GF-D8 (cell line): ENCODE measurements at places on chromosomes 3 and 15.

DNA sequence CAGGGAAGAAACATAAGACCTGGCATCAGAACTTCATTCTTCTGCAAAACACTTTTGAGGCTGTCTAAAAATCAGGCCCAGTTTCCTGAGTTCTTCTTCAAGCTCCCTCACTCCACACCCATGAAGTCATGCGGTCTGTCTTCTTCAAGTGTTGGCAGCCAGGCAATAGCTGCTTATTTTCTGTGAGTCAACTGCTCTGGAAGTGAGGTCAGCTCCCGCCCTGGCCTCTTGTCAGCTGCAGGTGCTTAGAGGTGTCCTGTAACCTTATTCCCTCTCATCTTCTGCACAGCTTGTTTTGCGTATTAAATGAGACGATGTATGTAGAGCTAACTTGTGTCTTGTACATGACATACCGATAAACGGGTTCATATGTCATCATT is 226.1 kb downstream of the ADAMTS17 start:
- no peak for DNase-seq

- DNase-seq = no peak
Measured at GRCh38 chr3:144312702-144313101, 341.1 kb downstream of the DIPK2A start.

- DNase-seq = no peak
Measured at GRCh38 chr15:27438403-27439375, 467.7 kb downstream of the GABRG3 start.

- DNase-seq = no peak
Measured at GRCh38 chr15:66587020-66587419, 21.2 kb upstream of the LCTL start.

DNA sequence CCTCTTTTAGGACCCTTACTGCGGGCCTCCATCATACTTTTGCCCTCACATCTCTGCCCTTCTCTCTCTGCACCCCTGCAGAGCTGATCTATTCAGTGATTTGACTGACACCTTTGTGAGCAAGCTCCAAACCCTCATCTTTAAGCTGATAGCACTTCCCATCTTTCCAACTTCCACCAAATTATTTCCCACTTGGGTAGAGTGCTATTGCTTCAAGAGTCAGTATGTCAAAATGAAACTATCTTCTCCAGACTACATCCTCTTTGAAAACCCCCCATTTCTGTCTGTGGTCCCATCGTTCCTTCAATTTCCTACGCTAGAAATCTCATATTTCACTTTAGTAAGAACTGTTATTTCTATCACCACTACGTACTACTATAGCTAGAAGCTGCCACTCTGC is 19.7 kb downstream of the ZWILCH start:
- no peak for DNase-seq

GRCh38 chr15:51390966-51391422 is 49.5 kb downstream of the GLDN start:
- DNase-seq = no peak

DNA sequence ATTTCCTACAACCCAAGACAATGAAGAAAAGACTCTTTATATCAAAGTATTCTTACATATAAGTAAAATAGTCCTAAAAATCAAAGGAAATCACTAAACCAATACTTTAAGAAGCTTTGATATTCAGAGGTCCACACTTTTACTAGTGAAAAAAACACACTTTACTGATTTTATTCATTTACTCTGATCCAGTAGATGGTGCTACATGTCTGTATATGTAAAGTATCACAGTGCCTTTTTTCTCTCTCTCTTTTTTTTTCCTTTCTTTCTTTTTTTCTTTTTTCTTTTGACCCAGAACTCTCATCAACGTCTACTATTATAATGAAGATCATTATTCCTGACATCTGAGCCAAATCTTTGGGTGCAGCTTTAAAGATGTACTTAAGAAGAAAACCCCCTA is 10.8 kb upstream of the CCDC39 start:
- no peak for DNase-seq
